A549 treated with dexamethasone at 1 μM for 4 hours (cell line): ENCODE measurements at places on chromosomes 12 and 14. TPM values are rescaled to one million over a fixed set of nuclear protein-coding genes. Genes with fewer than 3 reads are reported as not detected.

NRIP2 gene
- total RNA-seq, result not detected in 5 replicates

MYO1A gene
- total RNA-seq, result 0.10 to 0.72 TPM (median 0.30 TPM) in 5 replicates

IRAK3 gene
- 1.3 to 1.9 TPM (median 1.5 TPM) in 5 replicates for total RNA-seq

TAS2R13 gene
- total RNA-seq, result not detected in 5 replicates

SERPINA3 gene
- 10.4 to 14.2 TPM (median 12.6 TPM) in 5 replicates for total RNA-seq

KLRC3 gene
- total RNA-seq, result 0.13 to 0.24 TPM (median 0.16 TPM) in 4 of 5 replicates, not detected in the other

PPM1H gene
- 9.1 to 9.8 TPM (median 9.6 TPM) in 5 replicates for total RNA-seq

KCNJ8 gene
- total RNA-seq, result 0.21 to 0.27 TPM (median 0.24 TPM) in 5 replicates

MANSC1 gene
- total RNA-seq, result 3.5 to 4.8 TPM (median 4.4 TPM) in 5 replicates

DIO3 gene
- 0.07 to 0.13 TPM (median 0.08 TPM) in 4 of 5 replicates, not detected in the other for total RNA-seq

CIDEB gene
- total RNA-seq, result 0.12 to 0.32 TPM (median 0.14 TPM) in 4 of 5 replicates, not detected in the other

C12orf50 gene
- total RNA-seq, result 0.06 to 0.08 TPM in 2 of 5 replicates, not detected in the others

OTX2 gene
- total RNA-seq, result not detected in 5 replicates

GPRC5D gene
- total RNA-seq, result not detected in 5 replicates

EML5 gene
- total RNA-seq, result 0.37 to 0.56 TPM (median 0.44 TPM) in 5 replicates

OTOGL gene
- total RNA-seq, result not detected in 5 replicates

AJUBA gene
- total RNA-seq, result 28.8 to 36.7 TPM (median 33.7 TPM) in 5 replicates

KLHDC1 gene
- 0.23 to 0.48 TPM (median 0.41 TPM) in 5 replicates for total RNA-seq

EEA1 gene
- total RNA-seq, result 3.6 to 10.7 TPM (median 8.7 TPM) in 5 replicates
